ENCODE measurements at places on chromosomes 2 and 18. TPM values are rescaled to one million over a fixed set of nuclear protein-coding genes. Genes with fewer than 3 reads are reported as not detected.

The SLC40A1 gene
- 14.6 TPM for total RNA-seq

GRCh38 chr2:217090024-217090473, 230.2 kb upstream of the TNP1 start:
- no peak for DNase-seq

DNA sequence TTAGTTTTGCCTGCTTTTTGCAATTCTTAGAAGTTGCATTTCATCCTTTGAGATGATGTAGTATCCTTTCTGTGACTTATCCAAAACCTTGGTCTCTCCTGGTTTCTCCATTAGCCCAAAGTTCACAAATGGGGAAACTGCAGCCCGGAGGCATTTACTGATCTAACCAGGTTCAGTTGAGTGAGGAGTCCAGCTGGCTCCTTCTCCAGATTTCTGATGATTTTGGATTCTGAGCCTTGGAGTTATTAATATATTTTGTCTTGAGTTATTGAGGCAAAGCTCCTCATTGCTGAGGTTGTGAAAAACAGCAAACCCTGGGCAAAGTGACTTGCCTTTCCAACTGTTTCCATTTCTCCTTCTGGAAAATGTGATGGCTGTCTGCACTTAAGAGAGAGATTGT, 1.7 kb downstream of the SLC1A4 start:
- no peak for DNase-seq

- no peak for DNase-seq
Observed at GRCh38 chr2:133142087-133142486, 426.2 kb downstream of the NCKAP5 start.

- no peak for DNase-seq
Observed at GRCh38 chr2:79122676-79123075, 2.4 kb downstream of the REG1A start.

GRCh38 chr18:63111671-63112402, 207.7 kb downstream of the BCL2 start:
- DNase-seq = no peak

- DNase-seq = no peak
Observed at GRCh38 chr2:85278361-85278760, 49.4 kb downstream of the TGOLN2 start.

DNA sequence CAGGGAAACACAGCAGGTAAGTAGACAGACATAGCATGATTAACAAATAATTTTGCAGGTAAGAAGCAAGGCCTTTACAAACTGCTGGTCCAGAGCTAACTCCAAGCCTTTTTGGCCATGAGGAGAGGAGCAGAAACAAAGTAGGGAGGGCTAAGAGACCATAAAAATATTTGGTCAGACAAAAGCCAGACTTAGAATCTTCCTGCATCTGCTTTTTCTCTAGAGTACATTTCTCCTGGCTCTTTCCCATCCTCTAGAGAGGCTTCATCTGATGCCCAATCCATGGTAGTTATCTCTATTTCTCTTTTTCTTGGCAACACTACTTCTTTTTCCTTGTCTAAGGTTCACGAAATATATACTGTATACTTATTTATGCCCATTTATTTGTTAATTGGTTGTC, 577.1 kb downstream of the PIK3C3 start:
- DNase-seq = no peak

The PXDN gene
- 242 TPM for total RNA-seq

- no peak for DNase-seq
Observed at GRCh38 chr18:37321582-37322491, 243.8 kb downstream of the CELF4 start.

GRCh38 chr2:240179941-240180666, 39.6 kb upstream of the OTOS start:
- no peak for DNase-seq

GRCh38 chr2:19775838-19776237, 125.9 kb downstream of the TTC32 start:
- no peak for DNase-seq

The ASPRV1 gene
- total RNA-seq = 1.2 TPM

GRCh38 chr18:3596637-3597384, 146.8 kb downstream of the TGIF1 start:
- DNase-seq = no peak

The ZAP70 gene
- 2.6 TPM for total RNA-seq

- no peak for DNase-seq
Observed at GRCh38 chr2:45904946-45905631, 253.6 kb downstream of the PRKCE start.

All from progenitor cell of endocrine pancreas (in vitro differentiated cells).